Suppressor macrophage (primary cell): ENCODE measurements at places on chromosomes 6 and 20.

DNA sequence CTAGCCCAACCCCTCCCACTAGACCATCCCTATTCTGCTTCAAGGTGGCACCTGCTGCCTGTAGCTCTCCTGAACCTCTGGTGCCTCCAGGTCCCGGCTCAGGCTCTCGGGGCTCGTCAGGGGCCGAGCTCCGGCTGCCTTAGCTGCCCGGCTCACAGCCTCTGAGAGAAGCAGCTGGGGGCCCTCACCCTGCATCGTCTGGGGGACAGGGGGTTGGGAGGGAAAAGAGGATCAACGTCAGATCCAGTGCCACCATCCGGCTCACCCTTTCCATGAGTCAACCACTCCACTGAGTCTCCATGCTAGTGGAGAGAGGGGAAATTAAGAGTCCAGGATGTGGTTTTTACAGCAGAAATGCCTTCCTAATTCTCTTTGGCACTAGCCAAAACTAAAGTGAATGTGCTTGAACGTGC, 13.0 kb downstream of the BAG6 start:
- DNase-seq = no peak

GRCh38 chr20:9769954-9770353, 68.9 kb downstream of the PAK5 start:
- DNase-seq = no peak

DNA sequence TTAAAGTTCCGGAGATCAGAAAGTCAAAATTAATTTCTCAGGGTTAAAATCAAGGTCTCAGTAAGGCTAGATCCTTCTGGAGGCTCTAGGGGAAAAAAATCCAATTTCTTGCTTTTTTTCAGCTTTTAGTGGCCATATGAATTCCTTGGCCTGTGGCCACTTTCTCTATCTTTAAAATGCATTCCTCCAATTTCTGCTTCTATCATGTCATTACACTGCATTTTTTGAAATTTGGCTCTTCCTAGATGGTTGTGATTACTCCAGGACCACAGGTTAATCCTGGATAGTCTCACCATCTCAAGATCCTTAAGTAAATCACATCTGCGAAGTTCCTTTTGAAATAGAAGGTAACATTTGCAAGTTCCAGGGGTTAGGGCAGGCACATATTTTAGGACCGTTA, 1294.9 kb upstream of the CITED2 start:
- no peak for DNase-seq

GRCh38 chr6:46888578-46888977, 33.2 kb downstream of the ADGRF5 start:
- DNase-seq = no peak

GRCh38 chr6:25428758-25429317, 149.7 kb downstream of the CARMIL1 start:
- DNase-seq = no peak

GRCh38 chr20:18986146-18986830, 172.7 kb downstream of the SCP2D1 start:
- DNase-seq = no peak

- peak; percentile 82 for DNase-seq
Observed at GRCh38 chr20:45097485-45098102, 3.3 kb downstream of the KCNS1 start.
